ENCODE measurements at places on chromosomes 11 and 22.

GRCh38 chr22:47918276-47918921 is 1155.9 kb downstream of the TBC1D22A start:
- no peak for DNase-seq

DNA sequence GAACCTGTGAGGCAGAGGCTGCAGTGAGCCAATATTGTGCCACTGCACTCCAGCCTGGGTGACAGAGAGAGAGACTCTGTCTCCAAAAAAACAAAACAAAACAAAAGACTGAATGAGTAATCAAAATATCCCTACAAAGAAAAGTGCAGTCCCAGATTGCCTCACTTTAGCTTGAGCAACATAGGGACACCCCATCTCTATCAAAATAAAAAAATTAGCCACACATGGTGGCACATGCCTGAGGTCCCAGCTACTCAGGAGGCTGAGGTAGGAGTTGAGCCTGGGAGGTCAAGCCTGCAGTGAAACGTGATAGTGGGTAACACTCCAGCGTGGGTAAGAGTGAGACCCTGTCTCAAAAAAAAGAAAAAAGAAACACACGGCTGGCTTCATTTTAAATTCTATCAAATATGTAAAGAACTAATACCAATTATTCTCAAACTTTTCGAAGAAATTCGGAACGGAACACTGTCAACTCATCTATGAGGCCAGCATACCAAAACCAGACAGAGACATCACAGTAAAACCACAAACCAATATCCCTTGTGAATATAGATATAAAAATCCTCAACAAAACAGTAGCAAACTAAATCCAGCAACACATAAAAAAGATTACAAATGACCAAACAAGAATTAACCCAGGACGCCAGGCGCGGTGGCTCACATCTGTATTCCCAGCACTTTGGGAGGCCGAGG is 12.9 kb downstream of the CHEK2 start:
- DNase-seq: no peak

GRCh38 chr22:44988671-44989070 is 21.1 kb downstream of the PHF21B start:
- no peak for DNase-seq

DNA sequence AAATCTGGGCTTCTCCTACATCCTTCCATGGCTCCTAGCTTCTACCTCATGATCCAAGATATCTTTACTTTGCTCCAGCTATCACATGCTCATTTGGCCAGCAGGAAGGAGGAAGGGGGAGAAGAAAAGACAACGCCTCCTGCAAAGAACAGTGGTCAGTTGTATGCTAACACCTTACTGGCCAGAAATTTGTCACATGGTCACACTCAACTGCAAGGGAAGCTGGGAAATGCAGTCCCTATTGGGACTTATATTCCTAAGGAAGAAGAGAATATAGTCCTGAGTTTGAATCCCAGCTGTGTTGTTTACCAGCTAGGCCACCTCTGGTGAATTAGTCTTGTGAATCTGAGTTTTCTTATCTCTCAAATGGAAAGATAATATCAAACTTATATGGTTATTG is 272.0 kb downstream of the BLID start:
- DNase-seq: no peak

GRCh38 chr11:3865388-3866193 is 10.1 kb downstream of the STIM1 start:
- peak; percentile 24 for DNase-seq

DNA sequence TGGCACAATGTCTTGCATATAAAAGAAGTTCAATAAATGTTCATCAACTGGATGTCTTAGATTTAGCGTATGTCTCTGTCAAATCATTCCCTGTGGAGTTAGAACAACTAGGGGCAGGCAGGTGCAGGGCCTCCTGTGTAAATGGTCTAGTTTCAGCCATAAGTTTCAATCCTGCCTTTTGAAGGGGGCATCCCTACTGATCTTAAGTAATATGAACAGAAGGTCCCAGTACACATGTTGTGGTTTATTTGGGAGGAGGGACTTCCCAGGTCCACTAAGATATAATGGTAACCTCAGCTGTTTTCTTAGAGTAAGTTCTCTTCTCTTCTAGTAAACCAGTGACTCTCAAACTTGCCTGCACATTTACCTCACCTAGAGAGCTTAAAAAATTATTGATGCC is 19.8 kb downstream of the TTC12 start:
- no peak for DNase-seq

- no peak for DNase-seq
Observed at GRCh38 chr11:34603129-34604001, 17.5 kb upstream of the EHF start.

DNA sequence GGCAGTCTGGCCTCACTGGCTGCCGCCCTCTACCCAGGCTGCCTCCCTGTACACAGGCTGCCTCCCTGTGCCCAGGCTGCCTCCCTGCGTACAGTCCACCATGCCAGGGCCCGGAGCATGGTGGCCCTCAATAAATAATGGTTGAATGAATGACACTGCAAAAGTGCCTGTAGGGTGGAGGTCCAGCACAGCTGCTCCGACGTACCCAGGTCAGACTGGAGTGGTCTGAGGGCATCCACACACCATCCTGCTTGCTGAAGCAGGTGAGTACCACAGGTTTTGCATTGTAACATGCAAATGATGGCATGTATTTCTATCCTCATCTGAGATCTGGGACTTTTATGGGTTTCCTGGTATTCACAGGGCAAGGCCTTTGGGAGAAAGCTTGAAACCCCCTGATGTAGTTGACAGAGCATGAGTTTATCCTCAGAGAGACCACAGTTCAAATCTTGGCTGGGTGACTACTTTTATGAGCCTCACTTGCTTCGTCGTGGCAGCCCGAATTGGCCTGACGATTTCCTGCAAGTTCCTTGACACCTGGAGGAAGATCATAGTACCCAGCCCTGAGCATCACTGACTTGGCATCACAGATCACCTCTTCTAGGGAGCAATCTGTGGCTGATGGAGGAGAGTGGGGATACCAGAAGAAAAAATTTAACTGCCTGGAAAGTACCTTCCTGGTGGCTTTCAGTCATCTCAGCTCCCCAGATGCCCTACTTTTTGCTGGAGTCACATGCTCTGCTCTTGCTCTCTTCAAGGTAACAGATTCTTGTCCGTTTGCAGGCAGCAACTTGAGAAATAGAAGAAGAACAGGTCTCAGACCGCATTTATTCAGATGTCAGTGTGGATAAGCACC is 16.0 kb upstream of the CYB5R3 start:
- DNase-seq: no peak

- no peak for DNase-seq
Observed at GRCh38 chr11:20762116-20762844, 92.9 kb downstream of the NELL1 start.

DNA sequence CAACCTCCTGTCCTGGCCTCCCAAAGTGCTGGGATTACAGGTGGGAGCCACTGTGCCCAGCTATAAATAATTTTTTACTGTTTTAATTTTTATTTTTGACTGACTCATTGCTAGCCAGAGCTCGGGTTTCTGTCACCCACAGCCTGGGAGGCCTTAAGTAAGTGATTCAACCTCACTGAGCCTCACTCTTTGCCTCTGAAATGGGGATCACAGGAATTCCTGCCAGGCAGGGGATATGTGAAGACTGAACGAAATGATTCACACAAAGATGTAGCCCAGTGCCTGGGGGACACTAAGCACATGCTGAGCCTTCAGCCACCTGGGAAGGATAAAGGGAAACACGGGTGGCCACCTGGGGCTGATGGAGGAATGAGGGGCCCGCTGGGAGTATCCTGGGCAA is 3.8 kb upstream of the LRRC74B start:
- no peak for DNase-seq

GRCh38 chr11:1879342-1879940 is 12.3 kb downstream of the PRR33 start:
- DNase-seq: no peak

DNA sequence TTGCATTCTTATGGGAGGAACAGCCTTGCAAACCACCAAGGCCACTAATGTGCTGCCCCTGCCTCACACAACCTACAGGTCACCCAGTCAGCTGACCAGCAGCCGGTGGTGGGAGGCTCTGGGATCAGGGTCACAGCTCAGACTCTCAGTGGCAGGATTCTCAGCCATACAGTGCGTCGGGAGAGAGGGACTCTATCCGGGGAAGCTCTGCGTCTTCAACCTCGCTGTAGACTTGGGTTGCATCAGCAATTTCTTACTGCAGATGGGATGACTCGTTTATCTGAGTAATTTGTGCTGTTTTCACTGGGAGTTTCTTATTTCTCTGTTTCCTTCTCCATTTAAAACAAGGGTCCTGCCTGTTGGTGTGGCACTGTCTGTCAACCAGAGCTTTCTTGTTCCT is 257.7 kb downstream of the TBC1D22A start:
- DNase-seq: no peak

DNA sequence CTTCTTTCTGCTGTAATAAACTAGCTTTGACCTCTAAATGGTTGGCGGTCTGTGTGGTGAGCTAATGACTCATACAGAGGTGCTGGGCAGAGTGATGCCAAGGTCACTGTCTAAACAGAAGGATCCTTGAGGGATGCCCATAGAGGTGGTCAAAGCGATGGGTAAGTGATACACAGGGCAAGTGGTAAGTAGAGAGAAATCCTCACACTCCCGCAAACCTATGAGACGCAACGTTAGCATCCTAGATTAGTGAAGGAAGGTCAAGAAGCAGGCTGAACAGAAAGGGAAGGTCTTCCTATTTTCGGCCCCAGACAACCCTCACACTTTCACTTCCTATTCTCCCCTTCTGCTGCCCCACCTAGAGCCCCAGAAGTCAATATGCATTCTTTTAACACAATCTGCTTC is 65.6 kb upstream of the SESN3 start:
- no peak for DNase-seq

DNA sequence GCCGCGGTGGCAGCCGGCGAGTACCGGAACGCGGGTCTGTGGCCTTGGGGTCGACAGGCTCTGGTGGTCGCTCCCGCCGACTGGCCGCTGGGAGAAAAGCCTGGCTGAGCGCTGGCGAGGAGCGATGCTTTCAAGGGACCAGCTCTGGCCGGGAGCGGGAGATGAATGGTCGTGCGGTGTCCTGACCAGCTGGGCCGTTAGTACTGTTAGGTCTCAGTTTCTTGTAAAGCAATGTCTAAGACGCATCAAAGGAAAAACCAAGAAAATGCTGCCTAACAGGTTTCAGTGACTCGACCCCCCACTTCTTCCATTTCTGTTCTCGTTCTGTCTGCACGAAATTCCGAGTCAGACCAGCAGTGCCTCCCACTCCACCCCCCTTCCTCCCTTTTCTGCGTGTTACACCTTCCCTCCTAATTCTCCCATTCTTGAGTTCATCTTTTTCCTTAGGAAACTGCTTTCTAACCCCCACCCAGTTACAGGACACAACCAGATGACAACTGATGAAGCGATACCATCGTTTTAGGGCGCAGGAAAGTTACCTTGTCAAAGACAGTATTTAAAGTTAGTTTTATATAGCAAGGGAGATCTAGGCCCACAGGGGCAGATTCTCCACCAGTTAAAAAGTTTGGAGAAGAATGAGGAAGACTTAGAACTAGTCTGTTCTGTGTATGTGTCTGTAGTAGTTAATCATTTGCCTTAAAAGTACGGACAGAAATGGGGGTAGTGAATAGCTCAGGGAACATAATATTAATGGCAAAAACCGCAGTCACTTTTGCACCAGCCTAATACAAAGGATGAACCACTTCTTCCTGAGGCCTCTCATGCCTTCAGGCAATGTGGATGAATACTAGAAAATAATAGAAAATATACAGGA is 1.0 kb downstream of the CUL5 start:
- no peak for DNase-seq

- no peak for DNase-seq
Observed at GRCh38 chr11:86204356-86204755, 40.2 kb upstream of the EED start.

DNA sequence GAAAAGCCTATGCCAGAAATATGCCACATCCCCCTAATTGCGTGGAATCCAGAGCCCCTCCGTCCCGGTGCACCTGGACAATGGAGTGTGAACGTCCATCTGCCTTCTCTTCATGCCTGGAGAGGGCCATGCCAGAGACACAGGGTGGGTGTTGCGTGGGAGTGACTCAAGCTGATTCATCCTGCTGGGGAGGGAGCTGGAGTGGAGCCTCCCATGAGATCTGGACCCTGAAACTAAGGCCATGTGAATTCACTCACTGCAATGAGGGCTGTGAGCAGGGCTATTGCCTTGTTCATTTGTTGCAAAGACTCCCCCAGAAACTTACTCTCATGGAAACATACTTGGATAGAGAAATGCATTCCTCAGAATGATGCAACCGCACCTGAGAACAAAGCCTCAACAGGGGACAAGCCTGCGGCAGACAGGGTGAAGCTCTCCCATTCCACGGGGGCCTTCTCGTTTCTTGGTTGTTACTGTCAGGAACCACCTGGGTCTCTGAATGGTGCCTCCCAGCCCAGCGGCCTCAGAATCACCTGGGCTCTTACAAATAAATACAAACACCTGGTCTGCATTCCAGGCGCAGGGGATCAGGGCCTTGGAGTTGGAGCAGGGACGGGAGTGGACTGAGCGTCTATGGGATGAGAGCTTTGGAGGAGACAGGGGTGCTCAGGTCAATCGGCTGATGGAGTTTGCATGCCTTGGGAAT is 1031.2 kb downstream of the BRD1 start:
- DNase-seq: no peak

- no peak for DNase-seq
Observed at GRCh38 chr11:129195682-129196081, 3.6 kb upstream of the ARHGAP32 start.

DNA sequence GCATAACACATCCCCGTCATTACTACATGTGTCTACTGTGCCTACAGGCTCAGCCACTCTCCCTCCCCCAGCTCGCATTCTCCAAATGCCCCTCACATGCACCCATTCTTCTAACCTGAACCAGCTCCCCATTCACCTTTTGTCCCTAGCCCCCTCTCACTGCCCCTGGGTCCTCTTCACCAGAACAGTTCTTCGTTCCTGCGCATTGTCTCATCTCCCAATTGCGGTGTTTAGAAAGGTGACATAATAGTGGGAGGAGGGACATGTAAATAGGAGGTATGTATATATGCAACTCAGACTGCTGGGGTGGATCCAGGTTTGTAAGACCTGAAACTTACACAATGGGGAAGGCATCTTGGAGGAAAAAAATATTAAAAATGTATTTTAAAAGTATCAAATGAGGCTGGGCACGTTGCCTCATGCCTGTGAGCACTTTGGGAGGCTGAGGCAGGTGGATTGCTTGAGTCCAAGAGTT is 4.7 kb upstream of the VSIG2 start:
- no peak for DNase-seq

GRCh38 chr22:38727530-38728451 is 22.0 kb downstream of the GTPBP1 start:
- no peak for DNase-seq

- DNase-seq: no peak
Observed at GRCh38 chr11:47986742-47987141, 6.4 kb downstream of the PTPRJ start.
